ENCODE measurements at places on chromosomes 1 and 21.

DNA sequence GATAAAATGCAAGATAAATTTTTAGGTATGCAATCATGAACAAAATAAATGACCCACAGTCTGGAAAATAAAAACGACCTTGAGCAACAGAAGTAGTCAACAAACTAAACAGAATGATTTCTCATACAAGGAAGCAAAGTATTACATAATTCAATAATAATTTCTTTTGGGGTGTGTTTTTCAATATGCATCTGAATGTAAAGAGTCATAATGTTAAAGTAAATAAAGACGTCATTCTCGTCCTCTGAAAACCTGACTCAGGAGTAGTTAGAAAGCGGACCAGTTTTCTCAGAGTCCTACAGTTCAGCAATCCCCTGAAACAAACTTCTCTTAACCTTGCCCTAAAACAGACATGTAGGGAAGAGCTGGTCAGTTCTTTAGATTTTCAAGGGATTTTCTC, 18.6 kb downstream of the CDC42BPA start:
- no peak for DNase-seq

GRCh38 chr1:182248721-182249120, 142.9 kb downstream of the GLUL start:
- no peak for DNase-seq

DNA sequence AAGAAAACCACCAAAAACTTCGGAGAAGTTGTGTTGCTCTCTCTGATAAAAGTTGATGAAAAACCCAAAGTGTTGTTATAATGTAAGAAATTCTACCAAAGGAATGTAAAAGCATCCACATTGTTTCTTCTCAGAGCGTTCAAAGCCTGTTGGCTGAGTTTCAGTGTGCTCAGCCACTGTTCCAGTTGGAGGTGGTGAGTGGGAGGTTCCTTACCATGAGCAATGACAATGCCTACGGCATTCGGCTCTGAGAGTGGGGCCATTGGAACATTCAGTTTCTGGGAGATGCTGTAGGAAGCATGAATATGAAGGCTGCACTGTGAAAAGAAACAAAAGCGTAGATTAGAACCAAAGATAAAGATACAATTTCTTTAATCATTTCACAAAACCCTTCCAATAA, 20.5 kb upstream of the MYBPHL start:
- no peak for DNase-seq

DNA sequence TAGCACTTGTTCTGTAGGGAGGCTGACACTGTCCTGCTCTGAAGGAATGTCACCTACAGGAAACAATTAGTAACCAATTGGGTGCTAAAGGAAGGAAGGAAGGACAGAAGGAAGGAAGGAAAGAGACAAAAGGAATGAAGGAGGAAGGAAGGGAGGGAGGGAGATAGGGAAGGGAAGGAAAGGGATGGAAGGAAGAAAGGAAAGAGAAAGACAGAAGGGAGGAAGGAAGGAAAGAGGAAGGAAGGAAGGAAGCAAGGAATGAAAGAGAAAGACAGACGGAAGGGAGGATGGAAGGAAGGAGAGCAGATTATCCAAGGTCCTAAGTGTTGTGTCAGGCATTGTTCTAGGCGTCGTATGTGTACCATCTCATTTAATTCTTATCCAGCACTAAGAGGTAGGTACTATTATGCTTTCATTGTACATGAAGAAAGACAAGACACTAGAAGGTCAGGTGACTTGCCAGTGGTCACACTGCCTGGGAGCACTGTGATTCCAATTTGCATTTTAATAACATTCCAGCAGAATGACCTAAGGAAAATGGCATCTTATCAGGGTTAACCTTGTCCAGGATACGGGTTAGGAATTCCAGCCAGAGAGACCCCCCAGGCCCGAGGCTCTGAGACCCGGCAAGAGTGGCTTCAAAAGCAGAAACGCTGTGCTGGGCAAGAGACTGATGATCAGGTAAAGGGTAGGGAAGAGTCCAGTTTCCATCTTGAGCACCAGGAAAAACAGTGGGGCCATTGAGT, 29.6 kb downstream of the CLIC6 start:
- DNase-seq, result no peak

GRCh38 chr1:211126622-211127021, 7.3 kb downstream of the KCNH1 start:
- DNase-seq, result no peak

GRCh38 chr21:42681296-42682206, 28.1 kb downstream of the PDE9A start:
- DNase-seq, result no peak

DNA sequence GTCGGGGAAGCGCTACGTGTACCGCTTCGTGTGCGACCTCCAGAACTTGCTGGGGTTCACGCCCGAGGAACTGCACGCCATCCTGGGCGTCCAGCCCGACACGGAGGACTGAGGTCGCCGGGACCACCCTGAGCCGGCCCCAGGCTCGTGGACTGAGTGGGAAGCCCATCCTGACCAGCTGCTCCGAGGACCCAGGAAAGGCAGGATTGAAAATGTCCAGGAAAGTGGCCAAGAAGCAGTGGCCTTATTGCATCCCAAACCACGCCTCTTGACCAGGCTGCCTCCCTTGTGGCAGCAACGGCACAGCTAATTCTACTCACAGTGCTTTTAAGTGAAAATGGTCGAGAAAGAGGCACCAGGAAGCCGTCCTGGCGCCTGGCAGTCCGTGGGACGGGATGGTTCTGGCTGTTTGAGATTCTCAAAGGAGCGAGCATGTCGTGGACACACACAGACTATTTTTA, 17.1 kb downstream of the ETS2 start:
- no peak for DNase-seq

- no peak for DNase-seq
Measured at GRCh38 chr1:245131026-245131393, 23.8 kb upstream of the KIF26B start.

GRCh38 chr1:239633432-239633831, 247.1 kb downstream of the CHRM3 start:
- DNase-seq, result no peak

DNA sequence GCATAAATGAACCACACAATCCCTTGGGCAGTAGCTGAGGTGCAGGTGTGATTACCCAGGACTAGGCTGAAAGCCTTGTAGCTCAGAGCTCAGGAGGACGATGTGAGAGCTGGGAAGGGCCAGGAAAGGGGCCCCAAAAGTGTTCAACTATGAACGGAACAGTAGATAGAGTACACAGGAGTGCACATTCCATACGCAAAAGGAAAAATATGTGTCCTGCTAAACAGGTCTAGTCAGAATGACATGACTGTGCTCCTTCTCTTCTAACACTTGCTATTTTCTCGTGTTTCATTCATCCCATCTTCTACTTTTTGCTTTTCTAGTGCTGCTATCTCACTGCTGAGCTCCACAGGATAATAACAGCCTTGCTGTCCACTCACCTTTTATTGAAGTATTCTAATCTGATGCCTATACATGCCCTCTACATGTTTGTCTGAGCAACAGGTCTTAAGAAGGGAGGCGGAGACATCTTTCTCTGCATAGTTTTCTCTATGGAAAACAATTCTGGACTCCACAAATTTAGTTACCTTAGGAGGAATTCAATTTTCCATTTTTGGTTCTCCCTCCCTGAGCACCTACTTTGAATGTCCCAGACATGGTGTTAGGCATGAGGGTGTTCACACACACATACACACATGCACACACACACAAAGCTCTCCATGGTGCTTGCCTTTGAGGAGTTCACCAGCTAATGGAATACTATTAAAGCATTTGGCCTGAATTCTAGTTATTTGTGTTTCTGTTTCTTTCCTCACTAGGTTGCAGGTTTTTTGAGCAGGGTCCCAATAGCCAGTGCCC, 3.4 kb downstream of the S100A10 start:
- no peak for DNase-seq

- DNase-seq, result no peak
Measured at GRCh38 chr1:198528364-198528763, 12.1 kb downstream of the ATP6V1G3 start.

- no peak for DNase-seq
Measured at GRCh38 chr21:38878379-38879179, 72.8 kb downstream of the ETS2 start.

GRCh38 chr1:201739080-201739479, 89.9 kb upstream of the IPO9 start:
- no peak for DNase-seq

GRCh38 chr1:31437433-31438037, 24.5 kb downstream of the SERINC2 start:
- DNase-seq, result no peak
